Epithelial cell of proximal tubule (primary cell): ENCODE measurements at places on chromosomes 1 and 21. TPM values are rescaled to one million over a fixed set of nuclear protein-coding genes. Genes with fewer than 3 reads are reported as not detected.

Gene SH3BGR
- total RNA-seq = 0.63 and 1.0 TPM in 2 replicates

Gene PGLYRP4
- total RNA-seq = not detected in 2 replicates

Gene PLCH2
- 0.07 and 0.12 TPM in 2 replicates for total RNA-seq

Gene COL16A1
- 5.2 and 5.3 TPM in 2 replicates for total RNA-seq

Gene FCRL5
- total RNA-seq = not detected in 2 replicates

Gene BOLA1
- total RNA-seq = 18.7 and 29.2 TPM in 2 replicates

Gene LCE2C
- not detected in 2 replicates for total RNA-seq

Gene OR2T33
- not detected in 2 replicates for total RNA-seq

Gene UMODL1
- total RNA-seq = not detected in 2 replicates

Gene AVPR1B
- not detected in 2 replicates for total RNA-seq

Gene URB2
- total RNA-seq = 10.3 and 17.3 TPM in 2 replicates

Gene KHDRBS1
- 69.6 and 139 TPM in 2 replicates for total RNA-seq

Gene RBM8A
- total RNA-seq = 228 and 360 TPM in 2 replicates

Gene CACNA1S
- not detected in 2 replicates for total RNA-seq

GRCh38 chr1:161994175-161994668 lies 29.4 kb downstream of the OLFML2B start:
- DNase-seq = no peak

- no peak for DNase-seq
Observed at GRCh38 chr1:1275836-1276235, 2.2 kb upstream of the UBE2J2 start.

DNA sequence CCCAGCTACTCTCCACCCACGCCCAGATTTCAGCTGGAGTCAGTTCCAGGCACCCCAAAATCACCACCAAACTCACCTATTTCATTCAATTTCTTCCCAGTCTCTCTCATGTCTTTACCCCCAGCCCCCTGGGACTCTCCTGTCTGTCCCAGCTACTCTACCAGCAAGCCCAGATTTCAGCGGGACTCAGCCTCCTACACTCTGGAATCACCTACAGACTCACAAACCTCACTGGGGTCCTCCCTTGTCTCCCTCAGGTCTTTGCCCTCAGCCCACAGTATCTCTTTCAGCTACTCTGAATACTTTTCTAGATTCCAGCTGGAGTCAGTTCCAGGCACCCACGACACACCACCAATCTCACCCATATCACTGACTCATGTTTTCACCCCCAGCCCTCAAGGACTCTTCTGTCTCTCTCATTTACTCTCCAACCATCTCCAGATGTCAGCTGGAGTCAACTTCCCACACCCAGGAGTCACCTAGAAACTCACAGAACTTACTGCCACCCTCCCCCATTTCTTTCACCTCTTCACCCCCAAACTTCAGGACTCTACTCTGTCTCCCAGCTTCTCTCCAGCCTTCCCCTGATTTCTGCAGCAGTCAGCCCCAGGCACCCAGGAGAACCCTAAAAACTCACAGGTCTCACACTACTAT lies 1529.3 kb upstream of the TPTE start:
- DNase-seq = no peak

GRCh38 chr1:79043506-79043905 lies 37.0 kb upstream of the ADGRL4 start:
- no peak for DNase-seq

GRCh38 chr1:183983371-183984105 lies 54.0 kb downstream of the COLGALT2 start:
- no peak for DNase-seq

- no peak for DNase-seq
Observed at GRCh38 chr1:33255347-33256220, 708 bp upstream of the ZNF362 start.

GRCh38 chr1:187527346-187527745 lies 698.6 kb downstream of the PLA2G4A start:
- no peak for DNase-seq

DNA sequence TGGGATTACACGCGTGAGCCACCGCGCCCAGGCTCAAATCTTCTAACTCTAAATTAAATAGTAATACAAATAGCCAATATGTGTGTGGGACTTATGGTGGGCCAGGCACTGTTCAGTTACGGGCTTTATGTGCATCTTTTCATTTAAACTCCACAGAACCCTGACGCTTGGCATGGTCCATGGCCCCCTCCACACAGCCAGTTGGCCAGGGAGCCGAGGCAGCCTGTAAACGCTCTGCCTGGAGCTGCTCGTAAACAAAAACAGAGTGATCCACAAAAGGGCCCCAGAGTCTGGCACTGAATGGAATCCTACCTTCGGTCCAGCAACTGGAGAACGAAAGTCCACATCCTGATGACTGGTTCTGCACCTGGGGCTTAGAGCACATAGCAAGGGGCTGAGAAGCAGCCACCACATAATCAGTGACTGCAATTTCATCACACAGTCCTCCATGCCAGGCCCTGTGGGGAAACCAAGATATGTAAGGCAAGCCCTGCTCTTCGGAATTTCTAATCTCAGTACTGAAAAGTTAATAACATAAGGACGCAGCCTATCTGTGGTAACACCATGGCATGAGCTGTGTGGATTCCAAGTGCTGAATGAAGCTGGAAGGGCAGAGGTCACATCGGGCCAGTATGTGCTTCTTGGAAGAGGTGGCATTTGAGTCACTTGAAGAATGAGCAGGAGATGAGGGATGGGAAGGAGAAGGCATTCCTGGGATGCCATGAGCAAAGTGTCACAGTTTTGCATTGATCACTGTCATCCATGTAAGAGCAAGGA lies 13.5 kb upstream of the ADAMTSL4 start:
- no peak for DNase-seq

GRCh38 chr1:202311875-202312635 lies 29.7 kb downstream of the UBE2T start:
- DNase-seq = no peak

GRCh38 chr1:101435831-101436511 lies 199.2 kb downstream of the S1PR1 start:
- no peak for DNase-seq

GRCh38 chr1:160085686-160086455 lies 4.5 kb downstream of the KCNJ9 start:
- no peak for DNase-seq

GRCh38 chr1:165896277-165896676 lies 68.9 kb downstream of the UCK2 start:
- no peak for DNase-seq

- no peak for DNase-seq
Observed at GRCh38 chr1:214563881-214564280, 12.5 kb upstream of the PTPN14 start.

DNA sequence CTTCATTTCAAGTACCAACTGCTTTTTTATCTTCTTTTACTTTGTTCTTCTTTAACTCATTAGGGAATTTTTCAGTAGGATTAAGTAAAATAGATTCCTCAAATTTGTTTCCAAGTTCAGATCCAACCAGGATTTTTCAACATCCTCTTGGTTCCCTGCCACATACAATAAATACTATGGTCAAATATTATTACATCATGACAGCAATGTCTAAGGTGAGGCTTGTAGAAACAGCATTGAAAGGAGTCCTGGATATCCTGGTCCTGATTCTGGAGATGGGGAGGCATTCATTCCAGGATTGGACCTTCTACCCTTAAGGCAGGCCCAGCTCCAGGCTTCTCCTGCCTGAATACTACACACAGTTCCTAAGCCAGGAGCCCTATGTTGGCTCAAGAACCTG lies 80.2 kb upstream of the F3 start:
- no peak for DNase-seq

GRCh38 chr1:222813866-222814535 lies 838 bp upstream of the DISP1 start:
- no peak for DNase-seq

DNA sequence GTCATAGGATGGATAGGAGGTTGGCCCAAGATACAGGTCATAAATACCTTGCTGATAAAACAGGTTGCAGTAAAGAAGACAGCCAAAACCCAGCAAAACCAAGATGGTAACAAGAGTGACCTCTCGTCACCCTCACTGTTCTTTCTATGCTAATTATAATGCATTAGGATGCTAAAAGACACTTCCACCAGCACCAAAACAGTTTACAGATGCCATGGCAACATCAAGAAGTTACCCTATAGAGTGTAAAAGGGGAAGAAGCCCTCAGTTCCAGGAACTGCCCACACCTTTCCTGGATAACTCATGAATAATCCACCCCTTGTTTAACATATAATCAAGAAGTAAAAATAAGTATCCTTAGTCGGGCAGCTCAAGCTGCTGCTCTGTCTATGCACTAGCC lies 671.9 kb downstream of the PTPRC start:
- DNase-seq = no peak

DNA sequence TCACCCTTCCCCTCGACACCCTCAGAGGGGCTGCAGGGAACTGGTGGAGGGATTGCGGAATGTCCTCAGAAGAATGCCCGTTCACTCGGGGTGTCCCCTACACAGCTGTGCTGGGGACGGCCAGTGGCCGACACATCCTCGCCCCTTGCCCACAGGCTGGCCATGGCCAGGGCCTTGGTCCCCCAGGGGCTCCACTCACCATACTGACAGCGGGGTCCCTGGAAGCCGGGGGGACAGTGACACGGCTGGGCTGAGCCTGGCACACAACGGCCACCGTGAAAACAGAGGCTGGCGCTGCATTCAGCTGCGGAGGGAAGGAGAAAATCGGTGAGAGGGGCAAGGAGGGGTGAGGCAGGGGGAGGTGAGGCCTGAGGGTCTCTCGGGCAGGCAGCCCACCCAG lies 31.7 kb downstream of the MEGF6 start:
- DNase-seq = no peak

DNA sequence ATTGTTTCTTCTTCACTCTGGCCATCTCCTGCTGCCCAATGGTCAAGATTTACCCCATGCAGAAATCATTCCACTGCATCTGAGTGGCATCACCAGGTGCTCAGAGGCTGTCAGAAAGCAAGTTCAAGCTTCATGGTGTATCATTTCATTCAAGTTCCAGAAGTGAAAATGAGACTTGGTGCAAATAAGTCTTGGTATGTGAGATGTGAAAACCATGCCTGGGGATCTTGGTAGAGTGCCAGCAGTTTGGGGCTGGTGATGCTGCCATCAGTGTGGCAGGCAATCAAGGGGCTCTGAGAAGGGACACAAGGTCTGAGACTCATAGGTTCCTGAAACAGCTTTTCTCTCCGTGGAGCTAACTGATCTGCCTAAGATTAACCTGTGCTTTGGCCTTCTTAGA lies 52.0 kb downstream of the CD2 start:
- DNase-seq = no peak

DNA sequence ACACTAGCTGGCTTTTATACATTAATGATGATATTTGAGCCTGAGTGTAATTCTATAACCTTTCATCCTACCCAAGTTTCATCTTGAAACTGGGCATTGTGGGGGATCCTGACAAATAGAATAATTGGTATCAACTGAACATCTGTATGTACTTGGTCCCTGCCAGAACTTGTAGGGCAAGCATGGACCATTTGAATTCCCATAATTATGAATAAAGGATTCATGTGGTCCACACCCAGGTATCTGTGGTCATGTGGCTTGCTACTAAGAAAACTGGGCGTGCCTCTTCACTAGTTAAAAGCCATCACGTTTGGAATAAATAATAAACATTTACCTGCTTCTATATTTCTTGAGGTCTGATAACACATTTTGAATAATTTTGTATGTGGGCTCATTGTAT lies 20.6 kb upstream of the VTCN1 start:
- no peak for DNase-seq

GRCh38 chr1:15786581-15786980 lies 20.9 kb downstream of the UQCRHL start:
- DNase-seq = no peak

DNA sequence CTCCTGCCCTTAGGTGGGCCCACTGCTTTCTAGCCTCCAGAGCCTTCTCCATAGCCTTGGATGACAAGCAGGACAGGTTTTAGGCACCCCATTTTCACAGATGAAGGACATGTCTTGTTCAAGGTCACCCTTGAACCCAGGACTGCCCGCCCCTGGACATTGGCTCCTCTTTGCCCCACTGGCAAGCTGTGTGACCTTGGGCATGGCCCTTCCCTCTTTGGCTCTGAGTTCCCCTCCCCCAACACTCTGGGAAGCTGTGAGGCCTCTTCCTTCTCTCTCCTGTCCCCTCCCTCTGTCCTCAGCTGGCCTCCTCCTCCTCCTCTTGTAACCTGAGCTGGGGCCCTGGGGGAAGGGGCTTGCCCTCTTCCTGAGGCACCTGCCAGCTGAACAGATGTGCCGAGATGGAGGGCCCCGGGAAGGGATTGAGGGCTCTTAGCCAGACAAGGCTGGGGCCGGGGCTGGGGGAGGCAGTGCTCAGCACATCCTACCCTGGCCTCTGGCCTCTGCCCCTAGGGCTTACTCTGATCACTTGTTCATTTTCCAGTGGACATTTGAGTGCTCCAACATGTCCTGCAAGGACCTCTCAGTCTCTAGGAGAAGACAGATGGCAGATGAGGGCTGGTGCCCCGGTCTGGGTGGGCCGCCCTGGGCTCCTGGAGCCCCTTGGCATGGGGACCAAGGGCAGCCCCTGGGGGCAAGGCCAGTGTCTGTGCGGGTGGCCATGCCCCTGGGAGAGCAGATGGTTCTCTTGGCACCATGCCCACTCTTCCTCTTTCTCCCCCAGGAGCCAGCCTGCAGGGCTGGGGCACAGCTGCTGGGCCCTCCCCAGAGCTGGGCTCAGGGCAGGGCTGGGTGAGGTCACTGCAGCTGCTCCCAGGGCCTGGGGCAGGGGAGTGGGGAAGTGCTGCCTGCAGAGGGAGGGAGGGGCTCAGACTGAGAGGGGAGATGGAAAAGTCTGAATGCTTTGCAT lies 10.7 kb downstream of the FOXO6 start:
- no peak for DNase-seq

- no peak for DNase-seq
Observed at GRCh38 chr21:43001316-43001715, 27.0 kb downstream of the PKNOX1 start.

DNA sequence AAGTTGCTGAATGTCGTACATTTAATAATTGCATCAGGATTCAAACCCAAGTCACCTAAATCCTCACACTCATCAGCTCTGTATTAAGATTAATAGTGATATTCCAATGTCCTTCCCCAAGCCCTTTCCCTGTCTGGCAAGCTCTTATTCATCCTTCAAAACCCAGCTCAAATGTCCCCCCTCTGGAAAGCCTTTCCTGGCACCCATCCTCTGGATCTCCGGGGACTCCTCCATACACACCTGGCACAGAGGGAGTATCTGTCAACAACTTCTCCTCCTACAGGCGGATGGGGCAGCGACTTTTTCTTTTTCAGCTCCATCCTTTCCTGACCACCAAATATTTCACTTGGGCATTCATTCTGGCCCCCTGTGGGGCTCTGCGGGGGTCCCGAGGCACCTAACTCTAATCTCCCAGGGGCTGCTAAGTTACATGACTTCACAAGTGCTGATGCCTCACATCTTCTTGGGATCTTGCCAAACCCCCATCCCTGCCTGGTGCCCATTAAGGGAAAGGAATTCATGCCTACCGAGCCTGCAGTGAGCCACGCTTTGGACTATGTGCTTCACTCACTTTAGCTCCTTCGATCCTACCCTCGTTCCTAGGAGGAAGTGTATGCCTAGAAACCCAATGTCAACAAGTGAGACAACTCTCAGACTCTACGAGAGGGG lies 15.2 kb downstream of the TINAGL1 start:
- peak; percentile 79 for DNase-seq
